ENCODE measurements at places on chromosomes 16 and 17.

DNA sequence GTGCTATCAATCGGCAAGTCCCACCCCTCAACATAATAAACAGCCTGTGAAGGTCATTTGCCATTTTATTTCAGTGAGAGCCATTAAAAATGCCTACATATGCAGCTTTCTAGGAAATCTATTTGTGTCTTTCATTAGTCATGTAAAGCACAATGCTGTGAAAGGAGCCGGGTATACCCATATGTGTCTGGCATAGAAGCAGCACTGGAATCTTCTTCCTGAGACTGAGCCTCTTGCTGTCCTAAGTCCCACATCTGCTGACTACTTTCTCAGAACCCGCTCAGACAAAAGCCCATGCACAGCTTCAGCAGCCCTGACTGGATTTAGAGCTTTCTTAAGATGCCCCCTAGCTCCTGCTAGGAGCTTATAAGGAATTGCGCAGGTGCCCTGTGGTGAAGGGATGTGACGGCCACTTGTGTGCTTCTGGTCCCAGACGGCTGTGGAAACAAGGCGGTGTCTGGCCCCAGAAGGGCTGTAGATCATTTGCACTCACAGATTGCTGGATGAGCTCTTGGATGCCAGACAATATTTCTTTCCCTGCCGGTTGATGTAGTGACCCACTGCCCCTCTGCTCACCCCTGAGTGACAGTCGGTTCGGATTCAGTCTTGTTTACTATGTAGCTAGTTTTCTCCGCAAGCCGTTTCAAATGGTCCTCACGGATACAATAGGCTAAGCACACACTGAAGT, 172.2 kb downstream of the ANKFN1 start:
- DNase-seq = no peak

DNA sequence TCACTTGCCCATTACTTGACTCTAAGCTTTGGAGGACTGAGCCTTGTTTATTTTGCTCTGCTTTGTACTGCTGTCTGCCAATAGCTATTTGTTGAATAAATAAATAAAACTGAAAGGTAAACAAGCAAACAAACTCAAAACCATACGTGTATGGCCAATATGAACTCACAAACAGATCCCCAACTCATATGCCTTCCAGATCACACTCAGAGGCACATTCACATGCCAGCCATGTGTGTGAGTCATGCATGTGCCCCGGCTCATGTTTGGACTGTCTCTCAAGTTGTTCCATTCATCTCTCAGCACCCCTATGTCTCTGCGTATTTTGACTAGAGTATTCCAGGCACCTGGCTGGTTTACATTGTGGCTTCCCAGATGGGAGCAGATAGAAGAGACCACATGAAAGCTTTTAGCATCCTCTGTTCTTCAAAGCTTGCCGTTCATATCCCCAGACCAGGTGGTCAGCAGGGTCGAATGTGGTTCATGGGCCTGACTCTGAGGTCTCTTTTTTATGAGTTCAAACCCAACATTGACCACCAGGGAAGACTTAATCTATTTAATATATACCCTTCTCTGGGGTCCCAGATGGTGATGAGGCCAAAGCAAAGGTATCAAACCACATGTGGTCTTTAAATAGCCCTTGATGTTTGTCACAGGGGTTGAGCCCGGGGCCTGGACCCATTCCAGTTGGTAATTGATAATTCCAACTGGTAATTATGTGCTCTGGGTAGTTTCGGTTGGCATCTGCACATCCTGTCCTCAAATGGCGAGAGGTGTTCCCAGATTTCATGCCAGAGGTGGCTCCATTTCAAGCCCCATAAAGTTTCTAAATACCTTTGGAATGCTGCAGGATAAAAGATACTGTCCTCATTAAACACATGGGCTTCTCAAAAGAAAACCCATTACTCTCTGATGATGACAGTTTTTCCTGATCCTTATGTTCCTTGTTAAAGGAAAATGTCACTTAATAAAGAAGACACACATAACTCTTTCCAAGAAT, 287.3 kb upstream of the MAF start:
- DNase-seq = no peak

- DNase-seq = no peak
Observed at GRCh38 chr16:84567286-84567962, 50.5 kb downstream of the COTL1 start.

GRCh38 chr17:4215882-4216570, 47.8 kb downstream of the ANKFY1 start:
- DNase-seq = no peak

DNA sequence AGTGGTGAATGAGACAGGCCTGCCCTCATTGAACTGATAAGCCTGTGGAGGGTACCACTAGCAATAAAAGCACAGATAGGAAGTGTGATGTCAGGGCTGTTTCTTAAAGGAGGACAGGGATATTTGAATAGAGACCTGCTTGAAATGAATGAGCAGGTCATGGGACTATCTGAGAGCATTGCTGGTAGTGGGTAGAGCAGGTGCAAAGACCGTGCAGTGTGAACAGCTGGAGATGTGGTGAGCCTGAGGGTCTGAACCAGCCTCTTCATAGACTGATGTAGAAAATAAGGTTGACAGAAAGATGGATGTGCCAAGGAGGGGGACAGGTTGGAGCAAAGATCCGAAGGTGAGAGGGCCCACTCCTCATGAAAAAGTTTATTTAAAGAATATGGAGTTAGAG, 2.4 kb downstream of the NUP93 start:
- DNase-seq = no peak

DNA sequence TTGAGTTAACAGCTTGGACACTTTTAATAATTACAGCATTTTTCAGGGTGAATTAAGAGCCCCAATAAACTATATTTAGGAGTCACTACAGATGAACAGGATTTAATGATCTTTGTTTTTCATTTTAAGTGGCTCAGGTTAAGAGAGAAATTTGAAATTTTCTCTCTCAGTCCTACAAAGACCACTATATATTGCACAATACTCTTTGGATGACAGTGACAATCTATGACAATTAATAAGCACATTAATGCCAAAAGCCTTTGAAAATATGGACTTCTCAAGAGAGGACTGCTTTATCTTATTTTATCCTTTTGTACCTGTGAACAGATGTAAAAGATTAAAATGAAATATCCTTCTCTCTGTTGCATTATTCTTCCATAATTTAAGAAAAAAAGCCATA, 151.1 kb upstream of the IRX5 start:
- no peak for DNase-seq

DNA sequence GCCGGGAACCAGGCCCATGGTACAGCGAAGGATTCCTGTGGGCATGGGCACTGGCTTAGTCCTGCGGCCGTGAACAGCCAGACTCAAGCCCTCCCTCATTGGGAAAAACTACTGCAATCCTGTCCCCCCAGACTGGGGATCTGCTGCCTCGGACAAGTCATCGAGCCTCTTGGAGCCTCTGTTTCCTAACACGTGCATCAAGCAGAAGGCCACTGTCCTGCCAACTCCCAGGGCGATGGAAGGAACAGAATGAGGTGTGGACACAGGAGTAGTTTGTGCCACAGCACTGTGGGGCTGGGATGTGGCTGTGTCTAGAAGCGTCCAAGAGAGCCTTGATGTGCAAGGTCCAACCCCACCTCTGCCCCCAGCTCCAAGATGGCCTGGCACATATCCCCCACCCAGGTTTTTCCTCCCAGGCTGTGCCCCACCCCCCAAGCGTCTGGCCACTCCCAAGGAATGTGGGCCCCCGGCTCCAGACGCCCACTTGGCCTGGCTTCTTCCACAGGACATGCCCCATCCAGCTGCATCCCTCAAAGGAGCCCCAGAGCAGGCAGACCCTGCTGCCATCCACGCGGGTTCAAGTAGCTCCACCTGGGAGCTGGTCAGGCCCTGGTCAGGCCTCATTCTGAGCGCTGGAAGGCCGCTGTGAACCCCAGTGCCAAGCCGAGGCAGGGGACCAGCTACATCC, 3.4 kb downstream of the CAMKK1 start:
- DNase-seq = no peak

DNA sequence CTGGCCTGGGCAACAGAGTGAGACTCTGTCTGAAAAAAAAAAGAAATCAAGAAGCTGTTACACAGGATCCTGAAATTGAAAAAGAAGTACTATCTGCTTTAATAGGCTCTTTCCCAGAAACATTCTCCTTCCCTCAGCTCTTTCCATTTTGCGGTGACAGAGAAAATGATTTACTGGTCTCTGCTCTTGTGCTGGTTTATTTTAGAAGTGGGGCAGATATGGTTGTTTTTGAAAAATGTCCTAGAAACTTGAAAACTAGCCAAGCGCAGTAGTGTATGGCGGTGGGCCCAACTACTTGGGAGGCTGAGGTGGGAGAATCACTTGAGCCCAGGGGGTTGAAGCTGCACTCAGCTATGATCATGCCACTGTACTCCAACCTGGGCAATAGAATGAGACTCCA, 28.8 kb upstream of the TANGO6 start:
- no peak for DNase-seq

DNA sequence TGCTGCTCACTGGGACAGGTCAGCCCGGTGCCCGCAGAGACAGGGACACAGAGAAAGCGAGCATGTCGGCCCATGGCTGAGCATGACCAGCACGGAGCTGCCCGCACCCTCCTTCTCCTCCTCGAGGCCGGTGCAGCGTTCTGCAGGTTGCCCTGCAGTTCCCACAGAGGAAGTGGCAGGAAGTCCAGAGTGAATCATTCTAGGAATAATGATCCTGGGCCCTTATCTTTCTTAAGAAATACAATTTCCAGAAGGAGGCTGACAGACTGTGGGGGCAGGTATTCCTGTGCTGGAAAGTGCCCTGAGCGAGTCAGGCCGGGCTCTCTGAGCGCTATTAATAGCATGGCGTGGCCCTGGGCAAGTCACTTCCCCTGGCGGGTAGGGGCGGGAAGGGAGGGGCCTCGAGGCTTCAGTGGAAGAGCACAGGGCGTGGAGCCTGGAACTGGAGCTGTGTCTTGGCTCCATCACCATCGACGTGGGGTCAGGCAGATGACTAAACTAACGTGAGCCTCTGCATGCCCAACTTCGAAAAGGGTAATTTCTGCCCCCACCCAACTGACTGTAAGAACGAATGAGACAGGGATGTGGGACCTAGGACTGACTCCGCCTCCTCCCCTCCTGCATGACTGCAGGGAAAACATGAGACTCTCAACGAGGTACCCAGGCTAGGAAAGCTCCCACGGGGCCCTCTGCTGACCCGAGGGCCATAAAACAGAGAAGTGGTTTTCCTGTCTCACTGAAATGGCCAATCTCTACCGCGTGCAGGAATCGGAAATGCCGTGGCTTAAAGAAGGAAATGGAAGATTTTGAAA, 9.8 kb downstream of the TMEM204 start:
- no peak for DNase-seq

- peak; percentile 86 for DNase-seq
Observed at GRCh38 chr16:53549970-53550690, 47.1 kb upstream of the AKTIP start.

DNA sequence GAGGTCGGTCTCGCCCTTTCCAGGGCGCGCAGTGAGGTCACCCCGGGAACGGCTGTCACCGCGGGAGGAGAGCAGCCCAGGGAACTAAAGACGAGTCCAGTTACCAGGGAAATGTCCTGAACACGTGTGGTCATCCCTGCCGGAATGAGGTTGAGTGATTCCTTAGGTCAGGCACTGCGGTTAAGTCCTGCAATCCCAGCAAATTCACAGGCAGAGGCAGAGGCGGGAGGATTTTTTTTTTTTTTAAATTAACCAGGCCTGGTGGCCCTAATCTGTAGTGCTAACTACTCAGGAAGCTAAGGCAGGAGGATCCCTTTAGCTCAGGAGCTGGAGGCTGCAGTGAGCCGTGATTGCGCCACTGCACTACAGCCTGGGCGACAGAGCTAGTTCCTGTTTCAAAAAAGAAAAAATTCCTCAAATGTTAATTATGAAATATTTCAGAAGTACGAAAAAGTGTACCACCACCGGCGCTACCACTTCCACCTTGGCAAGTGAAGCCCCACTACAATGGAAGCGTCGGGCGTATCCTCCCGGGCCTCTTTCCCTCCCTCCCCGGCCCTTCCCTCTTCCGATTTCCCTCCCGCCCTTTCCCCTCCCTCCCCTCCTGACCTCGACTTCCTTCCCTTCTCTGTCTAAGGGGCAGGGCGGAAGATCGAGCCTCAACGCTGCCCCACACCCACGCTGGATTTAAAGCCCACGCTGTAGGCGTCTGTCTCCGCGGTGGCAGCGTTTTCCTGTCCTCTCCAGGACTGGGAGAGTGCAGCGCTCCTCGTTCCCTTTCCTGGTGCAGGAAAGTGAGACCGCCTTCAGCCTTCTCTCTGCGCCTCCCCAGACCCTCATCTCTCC, 27.3 kb downstream of the SLFN11 start:
- DNase-seq = peak; percentile 16

DNA sequence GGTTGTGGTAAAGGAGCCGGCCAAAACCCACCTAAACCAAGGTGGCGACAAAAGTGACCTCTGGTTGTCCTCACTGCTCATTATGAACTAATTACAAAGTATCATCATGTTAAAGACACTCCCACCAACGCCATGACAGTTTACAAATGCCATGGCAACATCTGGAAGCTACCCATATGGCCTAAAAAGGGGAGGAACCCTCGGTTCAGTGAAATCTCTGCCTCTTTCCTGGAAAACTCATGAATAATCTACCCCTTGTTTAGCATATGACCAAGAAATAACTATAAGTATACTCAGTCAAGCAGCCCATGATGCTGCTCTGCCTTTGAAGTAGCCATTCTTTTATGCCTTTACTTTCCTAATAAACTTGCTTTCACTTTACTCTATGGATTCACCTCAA, 72.2 kb downstream of the CYLD start:
- DNase-seq = no peak

DNA sequence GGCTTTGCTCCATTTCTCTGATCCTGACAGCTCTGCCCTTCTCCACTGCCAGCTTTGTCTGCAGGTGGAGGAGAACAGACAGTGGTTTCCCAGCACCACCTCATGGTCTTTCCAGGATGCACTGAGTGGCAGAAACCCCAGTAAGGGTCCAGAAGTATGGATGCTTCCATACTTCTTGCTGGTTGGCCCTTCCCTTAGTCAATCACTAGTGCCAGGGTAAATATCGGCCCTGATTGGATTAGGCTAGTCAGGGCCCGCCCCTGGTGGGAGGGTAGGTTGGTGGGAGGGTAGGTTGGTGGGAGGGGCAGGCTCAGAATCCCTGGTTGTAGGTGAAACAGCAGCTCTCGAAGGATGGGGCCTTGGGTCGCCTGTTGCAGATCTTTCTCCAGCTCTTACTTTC, 10.2 kb downstream of the RNF213 start:
- no peak for DNase-seq

DNA sequence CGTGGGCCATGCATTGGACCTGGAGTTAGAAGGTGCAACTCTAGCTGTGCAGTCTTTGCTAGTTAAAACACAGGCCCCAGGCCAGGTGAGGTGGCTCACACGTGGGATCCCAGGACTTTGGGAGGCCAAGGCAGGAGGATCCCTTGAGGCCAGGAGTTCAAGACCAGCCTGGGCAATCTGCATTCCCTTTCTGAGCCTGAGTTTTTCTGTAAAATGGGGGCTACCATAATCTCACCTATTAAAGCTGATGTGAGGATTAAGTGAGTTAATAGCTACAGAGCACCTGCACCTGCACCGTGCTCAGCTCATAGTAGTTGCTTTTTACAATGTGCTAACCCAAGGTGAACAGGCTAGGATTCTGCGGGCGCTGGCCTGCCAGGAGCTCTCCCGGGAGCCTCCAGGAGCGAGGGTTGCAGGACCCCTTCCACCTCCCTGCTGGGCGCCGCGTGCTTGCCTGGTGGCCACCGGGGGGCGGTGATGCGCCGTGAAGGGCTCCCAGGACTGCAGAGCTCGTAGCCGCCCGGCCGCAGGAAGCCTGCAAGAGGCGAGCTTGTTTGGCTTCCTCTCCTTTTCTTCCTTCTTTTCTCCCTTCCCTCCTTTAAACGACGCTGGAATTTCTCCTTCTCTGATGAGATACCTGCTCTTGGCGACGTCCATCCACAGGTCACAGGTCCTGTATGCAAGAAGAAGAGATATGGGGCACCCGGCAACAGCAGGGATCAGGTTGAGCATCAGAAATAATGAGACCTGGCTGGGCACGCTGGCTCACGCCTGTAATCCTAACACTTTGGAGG, 51.3 kb downstream of the ZFP90 start:
- no peak for DNase-seq
